ENCODE measurements at places on chromosomes 1 and 21.

GRCh38 chr1:115052454-115053083 lies 22.9 kb downstream of the TSHB start:
- no peak for DNase-seq

DNA sequence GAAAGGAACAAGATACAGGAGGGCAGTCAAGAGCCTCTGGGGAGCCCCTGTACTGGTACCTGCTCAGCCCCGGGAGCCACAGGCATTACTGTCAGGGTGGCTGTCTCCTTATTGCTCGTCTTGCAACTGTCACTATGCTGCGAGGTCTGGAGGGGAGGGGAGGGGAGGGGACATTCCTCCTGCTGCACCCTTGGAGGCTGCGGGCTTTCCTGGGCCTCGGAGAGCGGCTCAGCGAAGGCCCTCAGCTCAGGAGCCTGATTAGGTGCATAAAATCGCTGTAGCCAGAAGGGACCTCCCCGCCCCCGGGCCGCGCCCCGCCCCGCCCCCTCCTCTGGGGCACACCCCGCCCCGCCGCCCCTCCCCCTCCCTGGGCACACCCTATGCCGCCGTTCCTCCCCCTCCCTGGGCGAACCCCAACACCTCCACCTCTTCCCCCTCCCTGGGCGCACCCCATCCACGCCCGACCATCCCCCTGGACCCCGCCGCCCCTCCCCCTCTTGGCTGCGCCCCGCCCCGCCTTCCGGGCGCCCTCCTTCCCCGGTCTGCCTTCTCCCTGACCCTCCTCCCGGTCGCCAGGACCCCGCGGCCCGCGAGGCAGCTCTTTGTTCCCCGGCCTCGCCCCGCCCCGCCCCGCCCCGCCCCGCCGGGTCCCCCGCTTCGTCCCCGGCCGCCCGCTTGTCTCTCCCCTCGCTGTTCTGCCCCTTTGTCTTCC lies 35.5 kb downstream of the CACHD1 start:
- DNase-seq = no peak

DNA sequence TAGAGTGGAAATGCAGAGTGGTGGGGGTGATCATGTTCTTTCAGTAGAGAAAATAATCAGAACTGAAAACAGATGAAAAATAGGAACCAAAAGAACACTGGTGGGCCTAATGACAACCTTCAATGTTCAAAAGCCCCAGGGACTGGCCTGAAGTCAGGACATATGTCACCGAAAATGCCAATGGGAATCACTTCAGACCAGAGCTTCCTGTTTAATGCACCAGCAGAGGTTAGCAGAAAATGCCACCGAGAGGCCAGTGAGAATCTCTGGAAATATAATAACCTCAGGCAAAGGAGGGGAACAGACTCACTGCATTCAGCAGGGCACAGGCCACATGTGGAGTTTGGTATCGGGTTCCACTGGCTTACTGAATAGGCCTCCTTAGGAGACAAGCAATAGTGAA lies 15.9 kb upstream of the CD58 start:
- no peak for DNase-seq

DNA sequence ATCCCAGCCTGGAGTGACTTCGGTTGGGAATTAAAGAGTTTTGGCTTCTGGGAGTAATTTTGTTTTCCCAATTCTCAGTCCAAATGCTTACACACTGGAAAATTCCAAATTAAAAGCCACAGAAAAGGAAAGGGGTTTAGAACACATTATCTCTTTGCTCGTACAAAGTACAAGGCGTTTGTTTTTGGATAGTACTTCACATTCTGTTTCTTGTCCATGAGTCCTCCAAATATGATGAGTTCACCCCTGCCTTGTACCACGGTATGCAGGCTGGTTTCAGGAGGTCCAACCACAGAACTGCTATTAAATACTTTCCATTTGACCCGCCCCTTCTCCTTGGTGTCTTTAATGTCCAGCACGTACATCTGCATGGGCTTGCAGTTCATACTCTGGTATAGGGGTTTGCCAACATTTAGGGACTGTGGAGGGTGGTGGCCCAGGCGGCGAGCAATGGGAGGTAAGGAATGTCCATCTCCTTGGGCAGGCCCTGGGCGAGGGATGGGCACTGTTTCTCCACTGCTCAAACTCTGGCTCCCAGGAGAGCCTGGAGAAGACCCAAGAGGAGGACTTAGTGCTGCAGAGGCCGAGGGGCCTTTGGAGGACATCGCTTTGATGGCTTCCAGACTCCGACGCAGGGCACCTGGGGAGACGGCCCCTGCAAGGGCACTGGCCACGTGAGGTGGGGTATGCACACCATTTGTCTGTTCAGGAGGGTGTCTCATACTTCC lies 13.7 kb upstream of the CPLANE2 start:
- no peak for DNase-seq

DNA sequence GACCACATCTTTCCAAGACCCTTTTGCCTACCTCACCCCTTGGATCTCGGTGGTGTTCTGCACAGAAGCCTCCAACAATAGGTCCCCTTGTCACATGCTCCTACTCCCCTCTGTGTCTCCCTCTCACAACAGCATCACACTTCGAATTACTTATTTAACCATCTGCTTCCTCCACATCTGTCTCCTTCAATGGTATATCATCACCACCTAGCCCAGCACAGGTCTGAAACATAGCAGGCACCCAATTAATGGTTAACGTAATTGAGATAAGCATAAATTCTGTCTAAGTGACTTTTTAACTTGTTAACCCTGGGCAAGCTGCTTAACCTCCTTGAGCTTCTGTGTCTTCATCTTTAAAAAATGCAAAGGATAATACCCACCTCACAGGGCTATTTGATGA lies 100.3 kb upstream of the BARHL2 start:
- DNase-seq = no peak

- DNase-seq = no peak
These were observed 65.6 kb downstream of the TEX35 start for GRCh38 chr1:178578541-178578940.

GRCh38 chr1:21255284-21255942 lies 34.9 kb downstream of the ECE1 start:
- no peak for DNase-seq

- DNase-seq = no peak
These were observed 58.4 kb upstream of the KAZN start for GRCh38 chr1:14539953-14540563.

GRCh38 chr21:34054259-34054658 lies 19.1 kb upstream of the MRPS6 start:
- no peak for DNase-seq

DNA sequence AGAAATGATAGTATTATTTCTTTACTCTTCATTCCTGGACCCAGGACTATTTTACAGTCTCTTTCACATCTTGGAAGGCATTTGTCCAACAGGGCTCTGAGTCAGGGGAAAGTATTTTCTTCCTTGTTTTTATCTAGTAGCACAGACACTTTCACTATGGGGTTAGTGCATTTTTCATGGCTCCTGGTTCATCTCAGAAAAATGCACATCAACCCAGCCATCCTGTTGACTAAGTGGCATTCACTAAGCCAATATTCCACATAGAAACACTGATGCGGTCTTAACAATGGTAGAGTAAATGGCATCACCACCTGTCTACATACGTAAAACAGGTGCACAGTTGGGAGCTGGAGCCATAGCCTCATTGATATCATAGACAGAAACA lies 87.4 kb upstream of the C1orf21 start:
- DNase-seq = no peak

DNA sequence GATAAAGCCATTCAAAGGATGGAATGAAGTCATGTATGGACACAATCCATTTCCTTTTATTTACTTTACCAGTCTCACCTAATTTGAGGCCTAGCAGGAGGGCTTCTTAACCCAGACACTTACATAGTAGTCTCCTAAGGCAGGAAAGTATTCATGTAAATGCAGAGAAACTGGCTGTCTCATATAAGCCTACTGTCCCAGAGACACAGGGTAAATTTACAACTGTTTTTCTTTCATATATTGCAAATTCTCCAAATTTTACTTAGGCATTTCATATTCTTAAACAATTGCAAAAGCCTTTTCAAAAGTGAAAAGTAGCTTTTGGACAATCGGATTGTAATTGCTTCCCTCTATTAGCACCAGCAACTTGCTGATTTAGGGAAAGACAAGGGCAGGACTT lies 29.9 kb downstream of the SPAG17 start:
- no peak for DNase-seq

- DNase-seq = no peak
These were observed 470.6 kb downstream of the PTPRU start for GRCh38 chr1:29706936-29707335.
